Suprapubic skin (tissue), 4 donors: ENCODE measurements at places on chromosomes 11 and 22. TPM values are rescaled to one million over a fixed set of nuclear protein-coding genes. Genes with fewer than 3 reads are reported as not detected.

DNA sequence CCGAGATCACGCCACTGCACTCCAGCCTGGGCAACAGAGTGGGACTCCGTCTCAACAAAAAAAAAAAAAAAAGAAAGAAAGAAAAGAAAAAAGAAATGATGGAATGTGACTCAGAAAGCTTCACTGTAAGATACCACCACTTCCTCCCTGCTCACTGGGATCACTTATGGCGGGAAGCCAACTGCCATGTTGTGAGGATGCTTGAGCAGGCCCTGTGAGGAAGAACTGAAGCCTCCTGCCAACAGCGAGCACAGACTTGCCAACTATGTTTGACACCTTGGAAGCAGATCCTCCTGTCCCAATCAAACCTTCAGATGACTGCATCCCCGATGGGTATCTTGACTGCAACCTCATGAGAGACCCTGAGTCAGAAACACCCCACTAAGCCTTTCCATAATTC is 8.3 kb downstream of the SEC14L6 start:
- no peaks in the 10 kb centered on the region for H3K36me3 ChIP-seq
- no peak for DNase-seq
- no peak overlapping the region for H3K27ac ChIP-seq
- H3K4me1 ChIP-seq = peaks cover 10% of the 10 kb centered on the region

DNA sequence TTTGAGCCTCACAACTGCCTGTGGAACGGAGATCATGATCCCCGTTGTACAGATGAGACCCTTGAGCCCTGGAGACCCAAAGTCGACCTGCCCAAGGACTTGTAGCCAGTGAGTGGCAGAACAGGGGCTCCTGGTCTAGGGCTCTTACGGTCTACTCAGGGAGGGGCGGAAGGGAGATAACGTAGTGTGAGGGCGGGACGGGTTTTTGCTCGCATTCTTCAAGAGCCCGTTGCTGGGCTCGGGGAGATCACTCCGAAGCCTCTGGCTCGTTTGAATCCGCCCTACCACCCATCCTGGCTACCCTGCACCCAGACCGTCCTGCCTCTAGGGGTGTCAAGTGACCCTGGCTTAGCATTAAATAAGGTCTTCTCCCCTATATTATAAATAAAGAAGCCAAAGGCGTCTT is 639 bp downstream of the CRY2 start:
- no peaks in the 10 kb centered on the region for H3K36me3 ChIP-seq
- H3K4me1 ChIP-seq = peaks cover 70% of the 10 kb centered on the region
- no peaks in the 10 kb centered on the region for H3K27me3 ChIP-seq

Gene TRIM49
- not detected for total RNA-seq

Gene CAPN5
- total RNA-seq = 1.0 TPM

- H3K36me3 ChIP-seq = no peaks in the 10 kb centered on the region
- no peak for DNase-seq
- H3K27ac ChIP-seq = peak overlapping the region; percentile 74
- no peaks in the 10 kb centered on the region for H3K4me1 ChIP-seq
- no peak overlapping the region for H3K4me3 ChIP-seq
- H3K27me3 ChIP-seq = no peaks in the 10 kb centered on the region
These were observed 12.1 kb downstream of the OR10D3 start for GRCh38 chr11:124195189-124195734.

DNA sequence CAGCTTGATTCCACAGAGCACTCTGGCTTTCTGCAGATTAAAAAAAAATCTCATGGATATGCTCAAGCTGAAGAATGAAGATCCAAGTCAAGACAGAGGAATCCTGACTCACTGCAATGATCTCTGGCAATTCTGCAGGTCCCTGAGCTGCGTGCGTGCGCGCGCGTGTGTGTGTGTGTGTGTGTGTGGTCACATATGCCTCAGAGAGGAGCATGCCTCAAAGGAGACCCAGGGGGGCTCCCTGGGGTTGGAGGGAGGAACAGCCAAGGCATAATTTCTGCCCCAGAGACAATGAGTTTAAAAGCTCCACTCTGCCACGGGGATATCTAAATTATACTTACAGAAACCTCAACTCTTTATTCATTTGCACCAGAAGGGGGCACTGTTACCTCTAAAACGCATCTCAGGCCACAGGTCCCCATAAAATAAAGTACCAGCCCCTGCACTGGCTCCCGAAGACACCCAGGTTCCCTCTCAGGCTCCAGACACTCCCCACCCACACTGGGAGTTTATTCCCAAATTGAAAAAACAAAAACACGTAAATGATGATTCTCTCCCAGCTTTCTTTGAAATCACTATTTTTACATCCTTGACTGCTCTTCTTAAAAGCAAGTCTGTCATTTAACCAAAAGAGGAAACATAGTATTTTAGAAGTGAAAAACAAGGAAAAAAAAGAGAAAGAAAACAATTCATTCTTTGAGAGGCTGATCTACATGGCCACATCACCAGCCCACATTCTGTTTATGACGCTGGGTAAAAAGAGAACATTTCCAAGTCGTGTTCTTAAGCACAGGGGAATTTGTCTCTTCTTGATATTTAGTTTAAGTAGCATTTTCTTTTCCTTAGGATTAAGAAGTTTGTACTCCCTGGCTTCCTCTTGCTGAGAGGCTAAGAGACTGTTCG is 401.0 kb downstream of the LARGE1 start:
- no peak overlapping the region for H3K27ac ChIP-seq
- H3K4me3 ChIP-seq = no peak overlapping the region
- no peaks in the 10 kb centered on the region for H3K36me3 ChIP-seq
- H3K27me3 ChIP-seq = no peaks in the 10 kb centered on the region
- no peak for DNase-seq
- peaks cover 13% of the 10 kb centered on the region for H3K4me1 ChIP-seq

GRCh38 chr22:20080776-20081654 is 974 bp downstream of the DGCR8 start:
- peaks cover 48% of the 10 kb centered on the region for H3K4me1 ChIP-seq
- peaks cover 6% of the 10 kb centered on the region for H3K36me3 ChIP-seq
- peak overlapping the region; percentile 97 for H3K27ac ChIP-seq
- peak overlapping the region; percentile 81 for H3K4me3 ChIP-seq
- no peak for DNase-seq

Gene POU2AF1
- total RNA-seq = not detected

DNA sequence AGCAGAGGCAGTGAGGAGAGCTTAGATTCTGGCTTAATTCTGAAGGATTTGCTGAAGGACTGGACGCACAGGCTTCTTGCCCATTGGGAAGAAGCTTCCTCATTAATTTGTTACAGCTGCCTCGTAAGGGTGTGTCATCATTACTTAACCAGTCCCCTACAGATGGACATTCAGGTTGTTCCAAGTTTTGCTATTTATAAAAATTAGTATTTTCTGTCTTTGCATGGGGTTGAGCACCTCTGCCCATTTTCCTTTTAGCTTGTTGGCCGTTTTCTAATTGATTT is 38.1 kb downstream of the CAPN1 start:
- DNase-seq = no peak
- peaks cover 10% of the 10 kb centered on the region for H3K4me1 ChIP-seq
- no peak overlapping the region for H3K27ac ChIP-seq
- no peak overlapping the region for H3K4me3 ChIP-seq

DNA sequence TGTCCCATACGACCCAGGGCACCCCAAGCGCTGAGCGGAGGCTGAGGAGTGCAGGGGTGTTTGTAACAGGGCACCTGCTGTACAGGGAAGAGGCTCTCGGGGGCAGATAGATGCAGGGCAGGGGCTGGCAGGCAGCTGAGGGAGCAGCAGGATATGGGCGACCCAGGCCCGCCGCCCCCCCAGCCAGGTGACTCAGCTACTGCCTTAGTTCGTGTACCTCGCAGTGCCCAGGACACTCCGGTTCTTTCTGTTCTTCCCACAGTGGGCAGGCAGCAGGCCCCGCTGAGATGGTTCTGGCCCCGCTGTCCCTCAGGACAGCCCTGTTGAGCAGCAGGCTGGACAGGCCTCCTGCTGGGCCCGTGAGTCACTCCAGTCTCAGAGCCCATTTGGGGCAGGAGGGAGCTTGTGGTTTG is 16.2 kb downstream of the PHLDA2 start:
- no peaks in the 10 kb centered on the region for H3K36me3 ChIP-seq
- no peak for DNase-seq
- H3K4me1 ChIP-seq = peaks cover 40% of the 10 kb centered on the region
- peak overlapping the region; percentile 81 for H3K27ac ChIP-seq
- no peaks in the 10 kb centered on the region for H3K27me3 ChIP-seq

GRCh38 chr11:118674082-118674435 is 5.4 kb downstream of the TREH start:
- DNase-seq = no peak
- H3K4me1 ChIP-seq = peaks cover 4% of the 10 kb centered on the region
- H3K36me3 ChIP-seq = no peaks in the 10 kb centered on the region
- no peak overlapping the region for H3K27ac ChIP-seq

Gene APOBEC3H
- not detected for total RNA-seq

GRCh38 chr11:11403763-11404725 is 51.0 kb upstream of the CSNK2A3 start:
- H3K4me3 ChIP-seq = no peak overlapping the region
- DNase-seq = no peak
- peaks cover 32% of the 10 kb centered on the region for H3K4me1 ChIP-seq
- H3K36me3 ChIP-seq = no peaks in the 10 kb centered on the region
- H3K27me3 ChIP-seq = no peaks in the 10 kb centered on the region

DNA sequence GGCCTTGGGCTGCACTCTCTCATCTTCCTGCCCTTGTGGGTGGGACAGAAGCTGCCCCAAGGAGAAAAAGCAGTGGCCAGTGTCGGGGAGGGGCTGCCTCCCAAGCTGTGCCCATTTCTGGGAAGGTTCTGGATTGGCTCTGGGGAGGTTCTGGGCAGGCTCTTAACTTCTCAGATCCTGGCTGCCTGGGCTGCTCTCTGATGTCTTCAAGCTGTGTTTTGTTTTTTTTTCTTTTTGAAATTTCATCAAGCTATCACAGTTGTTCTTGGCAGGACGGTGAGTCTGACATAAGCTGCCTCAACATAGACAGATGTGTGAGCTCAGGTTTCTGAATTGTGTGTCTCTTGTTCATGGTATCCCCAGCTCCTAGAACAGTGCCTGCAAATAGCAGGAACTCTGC is 1032.0 kb downstream of the BRD1 start:
- H3K4me1 ChIP-seq = peaks cover 3% of the 10 kb centered on the region
- H3K27ac ChIP-seq = no peak overlapping the region
- no peak for DNase-seq
- no peak overlapping the region for H3K4me3 ChIP-seq
- no peaks in the 10 kb centered on the region for H3K36me3 ChIP-seq
- H3K27me3 ChIP-seq = peaks cover 6% of the 10 kb centered on the region

GRCh38 chr11:125157953-125158680 is 6.4 kb upstream of the PKNOX2 start:
- peaks cover 16% of the 10 kb centered on the region for H3K27me3 ChIP-seq
- no peak for DNase-seq

GRCh38 chr11:59668188-59668949 is 468 bp downstream of the PATL1 start:
- peak overlapping the region; percentile 98 for H3K4me3 ChIP-seq
- H3K27ac ChIP-seq = peak overlapping the region; percentile 99
- peaks cover 23% of the 10 kb centered on the region for H3K36me3 ChIP-seq
- H3K4me1 ChIP-seq = peaks cover 32% of the 10 kb centered on the region
- peak; percentile 83 for DNase-seq

GRCh38 chr11:67656278-67656922 is 5.9 kb upstream of the ACY3 start:
- H3K27me3 ChIP-seq = no peaks in the 10 kb centered on the region
- no peak for DNase-seq
- peaks cover 27% of the 10 kb centered on the region for H3K4me1 ChIP-seq
- H3K36me3 ChIP-seq = no peaks in the 10 kb centered on the region

Gene TMEM45B
- total RNA-seq = 32.7 TPM

DNA sequence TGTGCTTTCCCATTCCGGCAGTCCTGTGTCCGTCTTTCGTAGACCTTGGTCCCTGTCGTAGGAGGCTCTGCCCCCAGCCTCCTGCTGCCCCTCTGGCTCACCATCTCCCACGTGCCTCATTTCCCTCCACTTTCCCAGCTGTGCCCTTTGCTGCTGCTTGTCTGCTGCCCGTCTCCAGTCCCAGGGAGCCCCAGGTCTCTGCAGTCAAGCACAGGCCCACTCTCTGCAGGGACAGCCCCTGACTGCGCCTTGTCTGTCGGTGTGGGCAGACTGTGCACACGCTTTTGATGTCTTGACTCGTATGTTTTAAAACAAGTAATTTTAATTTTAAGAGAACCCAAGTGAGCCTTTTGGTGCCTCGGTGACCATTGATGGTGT is 12.4 kb downstream of the DGCR8 start:
- H3K27me3 ChIP-seq = no peaks in the 10 kb centered on the region
- H3K4me1 ChIP-seq = no peaks in the 10 kb centered on the region
- no peak for DNase-seq

GRCh38 chr11:1844221-1845094 is 5.7 kb downstream of the TNNI2 start:
- H3K27ac ChIP-seq = no peak overlapping the region
- peaks cover 39% of the 10 kb centered on the region for H3K4me1 ChIP-seq
- no peaks in the 10 kb centered on the region for H3K27me3 ChIP-seq
- no peak overlapping the region for H3K4me3 ChIP-seq
- DNase-seq = no peak

DNA sequence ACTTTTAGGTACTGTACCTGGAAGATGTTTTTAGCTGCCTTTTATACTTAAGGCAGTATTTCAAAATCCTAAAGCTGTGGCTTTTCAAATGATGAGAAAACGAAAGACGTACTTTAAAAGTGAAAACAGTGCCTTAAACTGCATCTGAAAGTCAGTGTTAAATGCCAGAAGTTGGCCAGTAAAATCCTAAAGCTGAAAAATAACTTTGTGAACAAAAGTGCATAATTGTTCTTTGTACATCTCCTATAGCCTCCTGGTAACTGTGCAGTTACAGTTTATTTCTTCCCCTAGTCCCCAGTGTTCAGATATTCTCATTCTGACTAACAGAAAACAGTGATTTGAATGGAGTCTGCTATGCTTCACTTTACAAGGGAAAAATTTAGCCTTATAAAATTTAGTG is 6.8 kb downstream of the EED start:
- peaks cover 46% of the 10 kb centered on the region for H3K4me1 ChIP-seq
- peak overlapping the region; percentile 6 for H3K4me3 ChIP-seq
- no peak for DNase-seq
- H3K27ac ChIP-seq = no peak overlapping the region

GRCh38 chr11:75858042-75858441 is 43.0 kb downstream of the UVRAG start:
- no peaks in the 10 kb centered on the region for H3K27me3 ChIP-seq
- no peak overlapping the region for H3K27ac ChIP-seq
- peaks cover 5% of the 10 kb centered on the region for H3K4me1 ChIP-seq
- no peaks in the 10 kb centered on the region for H3K36me3 ChIP-seq
- no peak for DNase-seq

GRCh38 chr11:1157645-1158591 is at the start of gene MUC5AC:
Gene MUC5AC, plus strand, starts transcription at chr11:1157953. Its CDS starts 47 bp downstream, at chr11:1158000.
- no peak for DNase-seq
- H3K27me3 ChIP-seq = peaks cover 51% of the 10 kb centered on the region
- H3K4me1 ChIP-seq = peaks cover 3% of the 10 kb centered on the region
- no peak within 1 kb of the TSS for H3K27ac ChIP-seq
- H3K4me3 ChIP-seq = no peak within 1 kb of the TSS

Gene POTEH
- total RNA-seq = not detected

DNA sequence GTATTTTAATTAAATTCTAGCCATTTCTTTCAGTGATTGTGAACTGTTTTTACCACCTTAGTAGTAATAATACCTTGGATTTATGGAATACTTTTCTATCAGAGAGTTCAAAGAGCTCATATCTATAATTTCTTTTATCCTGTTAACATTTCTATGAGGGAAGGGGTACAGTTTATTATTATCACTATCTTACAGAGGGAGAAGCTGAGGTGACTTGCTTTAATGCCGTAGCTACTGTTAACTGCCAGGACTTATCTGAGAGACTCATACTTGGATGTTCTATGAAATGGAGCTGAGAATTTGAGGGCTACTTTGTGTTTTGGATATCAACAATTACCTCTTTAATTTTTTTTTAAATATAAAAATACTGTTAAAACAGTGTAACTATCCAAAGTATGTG is 3.3 kb downstream of the REXO2 start:
- H3K4me3 ChIP-seq = no peak overlapping the region
- H3K27me3 ChIP-seq = no peaks in the 10 kb centered on the region
- H3K4me1 ChIP-seq = peaks cover 25% of the 10 kb centered on the region
- H3K36me3 ChIP-seq = peaks cover 21% of the 10 kb centered on the region
- no peak for DNase-seq
